HL-60 (cell line): ENCODE measurements at places on chromosomes 16 and 17.
A peak's percentile ranks its signal among the peaks of the same experiment; 100 is the strongest.

DNA sequence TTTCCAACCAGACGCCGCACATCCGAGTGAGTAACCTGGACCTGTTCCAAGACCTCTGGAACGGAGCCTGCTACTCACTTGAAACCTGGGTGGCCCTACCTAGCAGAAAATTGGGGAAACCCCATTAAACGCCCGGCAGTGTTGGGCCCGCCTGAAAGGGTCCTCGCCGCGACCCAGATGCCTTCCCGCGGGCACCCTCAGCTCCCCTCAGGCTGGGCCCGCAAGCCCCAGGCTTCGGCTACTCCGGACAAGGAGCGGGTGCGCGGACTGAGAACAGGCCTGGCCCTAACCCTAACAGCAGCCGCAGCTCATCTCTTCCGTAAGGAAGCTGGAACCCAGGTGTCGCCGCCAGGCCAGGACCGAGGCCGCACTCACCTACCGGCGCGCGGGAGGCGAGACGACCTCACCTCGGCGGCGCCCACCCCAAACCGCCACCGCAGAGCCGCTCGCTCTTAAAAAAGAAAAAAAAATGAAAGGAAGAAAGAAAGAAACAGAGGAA lies 344 bp downstream of the PSME3IP1 start:
- peak; percentile 50 for DNase-seq

GRCh38 chr17:17119106-17119505 lies 76.8 kb downstream of the MPRIP start:
- no peak for DNase-seq

DNA sequence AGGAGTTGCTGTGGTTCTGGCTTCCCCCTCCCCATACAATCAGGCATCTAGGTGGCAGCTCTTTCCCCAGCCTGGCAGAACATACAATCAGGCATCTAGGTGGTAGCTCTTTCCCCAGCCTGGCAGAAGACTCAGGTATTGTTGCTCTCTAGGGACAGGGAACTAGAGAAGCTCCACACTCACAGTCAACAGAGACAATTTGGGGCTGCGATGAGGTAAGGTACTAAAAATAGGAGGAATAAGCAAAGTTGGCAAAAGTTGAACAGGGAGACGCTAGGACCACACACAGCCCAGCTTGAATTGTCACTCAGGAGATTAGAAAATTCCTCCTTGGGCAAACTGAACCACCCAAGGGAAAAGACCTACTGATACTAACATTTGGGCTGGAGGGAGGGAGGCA lies 315.5 kb upstream of the CDH5 start:
- no peak for DNase-seq

DNA sequence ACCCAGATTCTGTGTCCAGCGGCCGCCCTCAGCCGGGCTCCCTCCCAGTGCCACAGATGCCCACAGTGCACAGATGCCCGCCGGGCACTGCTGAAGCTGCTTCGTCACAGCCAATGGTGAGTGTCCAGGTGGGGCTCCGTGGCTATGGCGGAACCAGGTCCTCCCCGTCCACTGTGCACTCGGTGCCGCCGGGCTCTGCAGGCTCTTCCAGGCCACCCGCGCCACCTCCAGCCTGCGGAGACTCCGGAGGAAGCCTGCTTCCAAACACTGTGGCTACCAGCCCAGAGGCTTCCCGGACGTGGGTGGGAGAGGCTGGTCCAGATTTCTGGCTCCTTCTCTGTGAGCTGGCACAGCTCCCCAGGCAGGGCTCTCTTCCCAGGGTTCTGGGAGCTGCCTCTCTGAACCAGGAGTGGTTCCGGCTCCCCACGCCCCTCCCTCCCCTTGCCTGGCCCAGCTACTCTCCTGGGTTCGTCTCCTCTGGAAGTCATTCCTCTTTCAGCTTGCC lies 2.8 kb upstream of the PYCR1 start:
- DNase-seq: no peak

DNA sequence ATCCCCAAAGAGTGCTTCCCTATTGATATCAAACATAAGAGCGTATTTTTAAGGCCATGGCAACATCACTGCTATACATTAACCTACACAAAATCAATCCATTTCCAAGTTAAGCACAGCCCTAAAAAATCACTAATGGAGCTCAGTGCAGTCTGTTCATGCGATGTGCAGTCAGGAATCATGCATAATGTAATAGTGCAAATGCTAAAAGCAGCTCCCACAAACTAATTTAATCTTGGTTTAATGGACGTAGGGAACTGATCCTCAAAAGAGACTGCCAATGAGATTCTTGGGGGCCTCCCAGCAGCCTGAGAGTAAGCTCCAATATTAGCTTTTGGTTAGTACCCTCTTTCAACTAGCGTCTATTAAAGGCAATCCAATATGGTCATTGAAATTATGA lies 245.9 kb downstream of the TOX3 start:
- no peak for DNase-seq

GRCh38 chr17:69539781-69540319 lies 125.4 kb downstream of the MAP2K6 start:
- no peak for DNase-seq

DNA sequence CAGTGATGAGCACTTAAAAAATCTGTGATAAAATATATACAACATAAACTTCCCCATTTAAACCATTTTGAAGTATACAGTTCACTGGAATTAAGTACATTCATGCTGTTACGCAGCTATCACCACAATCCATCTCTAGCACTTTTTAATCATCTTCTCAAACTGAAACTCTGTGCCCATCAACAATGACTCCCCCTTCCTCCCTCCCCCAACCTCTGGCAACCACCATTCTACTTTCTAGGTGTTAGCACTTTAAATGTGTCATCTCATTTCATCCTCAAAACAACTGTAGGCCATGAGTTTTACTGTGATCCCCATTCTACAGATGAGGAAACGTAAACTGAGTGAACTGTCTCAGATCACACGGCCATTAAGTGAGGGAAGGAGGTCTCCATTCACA lies 13.8 kb upstream of the TMEM98 start:
- DNase-seq: no peak

DNA sequence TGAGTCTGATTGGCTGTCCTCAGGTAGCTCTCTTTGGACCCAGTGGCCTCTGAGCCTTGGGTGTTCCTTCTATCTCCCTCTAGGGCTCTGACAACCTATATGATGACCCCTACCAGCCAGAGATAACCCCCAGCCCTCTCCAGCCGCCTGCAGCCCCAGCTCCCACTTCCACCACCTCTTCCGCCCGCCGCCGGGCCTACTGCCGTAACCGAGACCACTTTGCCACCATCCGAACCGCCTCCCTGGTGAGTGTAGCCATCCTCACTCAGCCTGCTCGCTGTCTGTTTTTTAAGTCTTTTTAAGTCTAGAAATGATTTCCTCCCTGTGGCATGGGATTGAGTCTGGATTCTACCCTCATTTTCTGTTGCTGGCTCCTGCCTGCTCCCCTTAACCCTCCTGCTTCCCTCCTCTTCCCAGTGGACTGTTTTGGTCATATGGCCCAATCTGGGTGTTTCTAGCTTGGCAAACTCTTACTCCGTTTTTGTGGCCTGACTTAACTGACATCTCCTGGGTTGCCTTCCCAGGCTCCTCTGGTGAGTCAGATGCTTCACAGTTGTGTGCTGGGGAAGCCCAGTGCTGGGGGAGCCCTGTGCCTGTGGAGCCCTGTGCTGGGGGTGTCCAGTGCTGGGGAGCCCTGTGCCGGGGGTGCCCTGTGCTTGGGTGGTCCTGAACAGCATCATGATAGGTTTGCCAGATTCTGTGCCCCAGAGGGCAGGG lies 9.9 kb downstream of the TAOK2 start:
- DNase-seq: no peak

DNA sequence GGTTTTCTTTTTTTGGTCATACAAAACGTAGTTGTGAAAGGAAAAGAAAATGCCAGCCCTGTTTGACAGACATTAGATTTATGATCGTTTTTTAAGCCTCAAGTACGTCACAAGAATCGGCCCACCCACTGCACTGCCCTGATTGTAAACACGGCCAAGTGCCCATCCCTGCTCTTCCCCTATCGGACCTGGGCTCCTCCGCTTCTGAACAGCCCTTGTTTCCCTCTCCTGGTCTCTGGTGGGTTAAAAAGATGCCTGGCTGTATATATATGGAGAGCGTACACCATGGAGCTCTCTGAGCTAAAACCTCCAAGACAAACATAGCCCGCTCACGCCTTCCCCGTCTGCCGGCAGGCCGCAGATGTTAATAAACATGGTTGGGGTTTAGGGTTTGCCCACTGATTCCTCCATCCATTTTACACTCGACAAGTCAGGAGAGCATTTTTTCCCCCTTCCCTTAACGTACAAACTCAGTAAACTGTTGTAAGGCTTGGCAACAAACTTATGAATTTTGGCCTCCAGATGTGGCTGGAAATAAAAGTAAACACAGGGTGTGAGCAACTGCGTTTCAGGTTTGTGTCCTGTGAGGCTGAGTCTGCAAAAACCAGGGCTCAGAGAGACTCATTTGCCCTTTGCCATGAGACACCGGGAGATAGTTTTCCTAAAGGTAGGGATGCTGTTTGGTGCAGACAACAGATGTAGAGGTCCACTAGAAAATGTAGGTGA lies 325.9 kb downstream of the SOX9 start:
- DNase-seq: no peak

GRCh38 chr16:11349599-11350276 lies 4.5 kb downstream of the RMI2 start:
- DNase-seq: peak; percentile 65

- DNase-seq: no peak
These were observed 36.9 kb downstream of the GPATCH8 start for GRCh38 chr17:44466339-44466738.

DNA sequence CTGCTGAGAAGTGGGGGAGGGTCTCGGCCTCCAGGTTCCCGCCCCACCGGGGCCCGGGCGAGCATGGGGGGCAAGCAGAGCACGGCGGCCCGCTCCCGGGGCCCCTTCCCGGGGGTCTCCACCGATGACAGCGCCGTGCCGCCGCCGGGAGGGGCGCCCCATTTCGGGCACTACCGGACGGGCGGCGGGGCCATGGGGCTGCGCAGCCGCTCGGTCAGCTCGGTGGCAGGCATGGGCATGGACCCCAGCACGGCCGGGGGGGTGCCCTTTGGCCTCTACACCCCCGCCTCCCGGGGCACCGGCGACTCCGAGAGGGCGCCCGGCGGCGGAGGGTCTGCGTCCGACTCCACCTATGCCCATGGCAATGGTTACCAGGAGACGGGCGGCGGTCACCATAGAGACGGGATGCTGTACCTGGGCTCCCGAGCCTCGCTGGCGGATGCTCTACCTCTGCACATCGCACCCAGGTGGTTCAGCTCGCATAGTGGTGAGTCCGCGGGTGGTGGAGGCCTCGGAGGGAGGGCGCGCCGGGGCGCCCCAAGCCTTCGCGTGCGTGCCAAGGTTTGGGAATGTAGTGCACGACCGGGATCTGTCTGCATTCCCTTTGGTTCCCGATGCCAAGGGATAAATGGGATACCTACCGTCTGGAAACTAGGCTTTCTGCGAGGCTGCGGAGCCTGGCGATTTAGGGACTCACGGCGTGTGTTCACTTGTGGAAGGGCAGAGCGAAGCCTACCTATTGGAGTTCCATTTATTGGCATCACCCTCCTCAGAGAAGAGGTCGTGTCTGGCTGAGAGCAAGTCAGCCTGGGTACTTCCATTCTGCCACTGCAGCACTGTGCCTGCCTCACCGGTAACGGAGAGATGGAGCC lies 1.0 kb downstream of the ZNRF1 start:
- peak; percentile 27 for DNase-seq

- DNase-seq: peak; percentile 68
These were observed 28.1 kb upstream of the LGALS9 start for GRCh38 chr17:27602721-27603420.

DNA sequence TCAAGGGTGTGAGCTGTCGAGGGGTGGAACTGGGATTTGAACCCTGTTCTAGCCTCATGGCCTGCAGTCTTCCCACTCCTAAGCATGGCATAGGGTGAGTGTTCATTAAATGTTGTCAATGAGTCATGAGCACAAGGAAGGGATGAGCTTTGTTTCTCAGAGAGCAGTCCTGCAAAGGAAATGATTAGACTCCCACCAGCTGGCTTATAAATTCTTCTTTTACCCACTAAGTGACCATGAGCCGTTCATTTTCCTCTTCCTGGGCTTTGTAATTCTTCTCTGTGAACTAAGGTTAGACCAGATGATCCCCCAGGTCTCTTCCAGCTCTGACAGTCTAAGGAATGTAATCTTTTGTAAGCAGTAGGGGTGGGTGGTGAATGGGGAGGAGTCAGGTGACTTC lies 47.9 kb upstream of the HNF1B start:
- DNase-seq: no peak

- no peak for DNase-seq
These were observed 17.2 kb upstream of the NUDT16L1 start for GRCh38 chr16:4675864-4676786.

DNA sequence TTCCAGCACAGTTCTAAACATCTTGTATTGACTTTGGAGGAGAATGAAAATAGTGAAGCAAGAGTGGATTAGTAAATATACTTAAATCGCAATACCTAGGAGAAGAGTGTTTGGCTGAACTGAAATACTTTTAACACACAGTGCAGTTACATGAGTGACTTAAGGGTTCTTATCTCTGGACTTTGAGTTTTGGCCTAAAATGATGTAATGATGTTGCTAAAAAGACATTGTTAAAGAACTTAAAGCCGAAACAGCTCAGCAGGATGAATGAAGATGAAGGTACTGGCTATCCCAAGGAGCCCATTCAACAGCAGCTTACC lies 28.1 kb downstream of the PMP22 start:
- no peak for DNase-seq

GRCh38 chr17:63173903-63174302 lies 207.9 kb downstream of the TANC2 start:
- DNase-seq: no peak

GRCh38 chr16:20225228-20225733 lies 102.0 kb downstream of the GP2 start:
- no peak for DNase-seq

- DNase-seq: no peak
These were observed 127.1 kb upstream of the PLCG2 start for GRCh38 chr16:81651758-81652718.

GRCh38 chr16:89779909-89780305 lies 36.5 kb downstream of the FANCA start:
- DNase-seq: no peak

GRCh38 chr17:73293480-73293911 lies 18.3 kb downstream of the CDC42EP4 start:
- DNase-seq: peak; percentile 48

GRCh38 chr16:67030221-67030962 lies 1.4 kb downstream of the CBFB start:
- DNase-seq: no peak

GRCh38 chr16:2663553-2664546 lies 18.5 kb upstream of the KCTD5 start:
- no peak for DNase-seq

DNA sequence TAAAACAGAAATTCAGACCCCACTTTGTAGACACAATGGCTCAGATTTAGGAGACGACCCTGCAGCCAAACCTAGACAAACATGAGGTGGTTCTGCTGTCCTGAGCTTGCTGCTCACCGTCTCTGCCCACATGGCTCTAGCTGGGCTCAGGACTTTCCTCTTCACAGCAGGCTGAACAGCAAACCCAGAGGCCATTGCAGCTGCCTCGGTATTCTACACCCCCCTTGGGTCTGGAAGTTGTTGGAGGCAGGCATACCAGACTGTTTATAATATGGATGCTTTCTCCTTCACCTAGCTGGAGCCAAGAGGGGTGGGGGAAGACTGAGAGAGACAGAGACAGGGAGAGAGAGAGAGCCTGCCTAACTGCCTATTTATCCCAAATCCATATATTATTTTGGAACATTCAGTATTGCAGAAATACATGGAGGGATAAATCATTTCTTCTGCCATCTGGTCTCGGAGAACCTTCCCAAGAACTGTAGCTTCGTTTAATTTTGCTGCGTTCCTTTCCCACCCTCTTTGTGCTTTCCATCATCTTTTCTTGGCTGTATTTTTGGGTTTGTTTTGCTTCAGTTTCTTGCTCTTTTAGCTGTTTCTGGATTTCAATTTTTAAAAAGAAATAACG lies 628.2 kb upstream of the RBFOX1 start:
- DNase-seq: no peak
